Astrocyte (in vitro differentiated cells and primary cell): ENCODE measurements at places on chromosomes 2 and 18. TPM values are rescaled to one million over a fixed set of nuclear protein-coding genes. Genes with fewer than 3 reads are reported as not detected.

REG3G gene
- total RNA-seq, result not detected in 2 replicates

TACR1 gene
- not detected in 2 replicates for total RNA-seq

GALNT5 gene
- total RNA-seq, result 2.2 and 3.1 TPM in 2 replicates

CAPN14 gene
- 0.12 and 0.14 TPM in 2 replicates for total RNA-seq

KCNG3 gene
- total RNA-seq, result 0.14 and 0.20 TPM in 2 replicates

GRCh38 chr2:225411452-225411851 is 11.9 kb downstream of the NYAP2 start:
- H3K4me1 ChIP-seq, result no peaks in the 10 kb centered on the region
- H3K36me3 ChIP-seq, result no peaks in the 10 kb centered on the region
- no peaks in the 10 kb centered on the region for H3K27me3 ChIP-seq
- DNase-seq, result no peak
- H3K27ac ChIP-seq, result no peak overlapping the region

- no peak overlapping the region for H3K4me3 ChIP-seq
- DNase-seq, result peak; percentile 84
Measured at GRCh38 chr2:66901344-66901743, 466.4 kb downstream of the MEIS1 start.

DNA sequence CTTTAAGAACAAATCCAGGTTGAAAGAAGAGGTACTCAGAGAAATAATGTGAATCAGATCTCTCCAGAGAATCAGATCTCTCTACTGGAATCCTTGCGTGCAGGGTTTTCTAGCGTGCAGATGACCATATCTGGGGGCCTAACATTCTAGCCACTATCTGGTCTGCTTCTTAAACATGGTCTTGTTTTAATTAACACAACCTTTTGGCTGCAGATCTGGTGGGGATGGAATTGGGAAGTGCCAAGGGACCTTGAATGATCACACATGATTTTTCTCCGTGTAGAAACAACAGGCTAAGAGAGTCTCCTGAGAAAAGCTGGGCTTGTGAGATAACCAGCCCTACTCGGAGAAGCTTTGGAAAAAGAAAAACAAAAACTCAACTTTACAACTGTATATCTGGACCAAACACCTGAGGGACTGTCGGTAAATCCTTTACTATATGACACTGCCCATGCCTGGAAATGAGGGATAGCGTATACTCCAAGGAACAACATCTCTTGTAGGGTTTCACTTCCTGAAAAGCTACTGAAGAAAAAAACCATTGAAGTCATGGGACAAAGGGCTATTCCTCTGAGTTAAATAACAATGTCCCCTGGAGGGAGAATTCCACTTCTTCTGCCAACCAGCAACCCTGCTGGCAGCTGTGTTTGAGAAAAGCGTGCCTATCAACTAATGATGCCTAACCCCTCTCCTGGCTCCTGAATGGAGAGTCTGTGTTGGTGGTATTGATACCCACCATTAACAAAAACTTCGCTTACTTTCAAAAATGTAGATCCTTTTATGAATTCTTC is 171.0 kb upstream of the REV1 start:
- no peaks in the 10 kb centered on the region for H3K27me3 ChIP-seq
- H3K4me1 ChIP-seq, result peaks cover 18% of the 10 kb centered on the region
- no peak for DNase-seq
- H3K36me3 ChIP-seq, result no peaks in the 10 kb centered on the region
- no peak overlapping the region for H3K4me3 ChIP-seq

- peaks cover 5% of the 10 kb centered on the region for H3K27me3 ChIP-seq
- no peak overlapping the region for H3K27ac ChIP-seq
- peaks cover 20% of the 10 kb centered on the region for H3K4me1 ChIP-seq
- H3K36me3 ChIP-seq, result no peaks in the 10 kb centered on the region
- H3K4me3 ChIP-seq, result no peak overlapping the region
- DNase-seq, result no peak
Measured at GRCh38 chr2:120110507-120110906, 97.6 kb downstream of the EPB41L5 start.

GRCh38 chr2:236852100-236852976 is 233.4 kb upstream of the COPS8 start:
- H3K4me1 ChIP-seq, result no peaks in the 10 kb centered on the region
- H3K4me3 ChIP-seq, result no peak overlapping the region

DNA sequence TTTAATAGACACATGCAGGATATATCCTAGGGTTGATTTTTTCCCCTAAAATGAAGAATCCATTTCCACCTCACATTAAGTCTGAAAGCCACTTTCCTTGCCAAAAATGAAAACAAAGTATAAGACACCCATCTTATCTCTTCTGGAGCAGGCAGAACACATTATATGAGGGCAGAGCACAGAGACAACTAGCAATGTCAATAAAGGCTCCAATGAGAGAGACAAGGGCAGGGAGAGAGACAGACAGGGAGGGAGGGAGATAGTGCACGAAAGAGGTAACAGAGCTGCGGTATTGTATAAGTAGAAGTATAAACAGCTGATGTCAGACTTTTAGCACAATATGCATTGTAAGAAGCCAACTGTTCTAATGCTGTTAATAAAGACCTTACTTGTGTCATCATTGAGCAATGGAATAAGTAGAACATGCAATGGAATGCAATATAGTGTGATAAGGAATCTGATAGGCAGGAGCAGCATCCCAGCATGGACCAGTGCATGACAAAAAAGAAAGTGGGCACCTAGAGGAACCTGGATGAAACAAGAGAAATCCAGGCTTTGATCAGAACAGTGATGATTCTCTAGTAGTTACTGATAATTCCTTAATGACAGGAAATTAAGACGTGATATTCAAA is 150.6 kb upstream of the TCF4 start:
- no peak overlapping the region for H3K27ac ChIP-seq
- H3K27me3 ChIP-seq, result no peaks in the 10 kb centered on the region
- no peak for DNase-seq
- no peaks in the 10 kb centered on the region for H3K36me3 ChIP-seq
- no peaks in the 10 kb centered on the region for H3K4me1 ChIP-seq
- no peak overlapping the region for H3K4me3 ChIP-seq
